ENCODE measurements at places on chromosomes 1 and 21.

GRCh38 chr1:181443231-181443853, 40.0 kb upstream of the CACNA1E start:
- DNase-seq, result no peak

DNA sequence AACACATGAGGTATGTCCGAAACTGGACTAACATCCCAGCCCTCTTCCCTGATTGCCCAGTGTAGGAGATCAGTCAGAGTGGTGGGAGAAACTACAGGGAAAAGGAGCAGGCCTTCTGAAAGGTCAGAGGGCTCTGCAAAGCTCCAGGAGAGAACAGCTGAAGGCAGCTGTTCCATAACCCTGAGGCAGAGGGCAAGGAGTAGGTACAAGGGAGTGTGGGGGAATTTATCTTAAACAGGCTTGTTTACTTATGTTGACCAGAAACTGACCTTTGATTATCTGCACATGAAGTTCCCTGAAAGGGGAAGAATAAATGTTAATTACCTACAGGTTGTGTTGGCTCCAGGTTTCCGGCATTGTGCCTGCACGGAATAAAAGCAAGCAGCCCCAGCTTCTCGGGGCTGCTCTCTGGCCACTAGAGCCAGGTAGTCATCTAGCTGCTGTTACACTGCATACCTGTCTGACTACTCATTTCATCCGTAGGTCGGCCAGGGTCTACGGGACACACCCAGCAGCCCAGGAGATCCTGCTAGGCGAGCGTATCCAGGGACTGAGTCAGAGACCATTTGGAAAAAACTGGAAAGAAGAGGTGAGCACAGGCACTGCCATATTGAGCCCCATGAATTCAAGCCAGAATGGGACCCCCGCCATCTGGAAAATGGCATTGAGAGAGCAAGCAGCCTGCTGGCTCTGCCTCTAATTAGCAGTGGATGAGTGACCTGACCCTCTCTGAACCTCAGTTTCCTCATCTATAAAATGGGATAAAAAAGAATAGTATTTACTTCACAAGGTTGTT, 14.9 kb upstream of the PAQR7 start:
- DNase-seq, result no peak

- no peak for DNase-seq
These were observed 104.6 kb downstream of the DISP1 start for GRCh38 chr1:222919478-222919865.

DNA sequence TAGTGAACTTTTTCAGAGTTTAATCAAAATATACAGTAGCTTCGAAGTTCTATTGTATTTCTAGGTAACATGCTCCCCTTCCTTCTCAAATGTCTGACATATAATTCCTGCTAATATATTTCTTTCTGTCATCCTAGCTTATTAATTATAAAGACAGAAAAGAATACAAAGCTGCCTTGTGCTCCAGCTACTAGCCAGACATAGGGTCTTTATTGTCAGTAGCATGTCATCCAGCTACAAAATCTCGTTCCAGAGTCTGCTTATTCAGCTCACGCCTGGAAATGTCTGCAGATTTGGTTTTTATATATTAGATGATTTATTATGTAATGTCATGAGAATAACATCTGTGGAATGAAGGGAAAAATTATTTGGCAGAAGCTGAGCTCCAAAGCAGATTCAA, 1102.8 kb downstream of the BRINP3 start:
- no peak for DNase-seq

DNA sequence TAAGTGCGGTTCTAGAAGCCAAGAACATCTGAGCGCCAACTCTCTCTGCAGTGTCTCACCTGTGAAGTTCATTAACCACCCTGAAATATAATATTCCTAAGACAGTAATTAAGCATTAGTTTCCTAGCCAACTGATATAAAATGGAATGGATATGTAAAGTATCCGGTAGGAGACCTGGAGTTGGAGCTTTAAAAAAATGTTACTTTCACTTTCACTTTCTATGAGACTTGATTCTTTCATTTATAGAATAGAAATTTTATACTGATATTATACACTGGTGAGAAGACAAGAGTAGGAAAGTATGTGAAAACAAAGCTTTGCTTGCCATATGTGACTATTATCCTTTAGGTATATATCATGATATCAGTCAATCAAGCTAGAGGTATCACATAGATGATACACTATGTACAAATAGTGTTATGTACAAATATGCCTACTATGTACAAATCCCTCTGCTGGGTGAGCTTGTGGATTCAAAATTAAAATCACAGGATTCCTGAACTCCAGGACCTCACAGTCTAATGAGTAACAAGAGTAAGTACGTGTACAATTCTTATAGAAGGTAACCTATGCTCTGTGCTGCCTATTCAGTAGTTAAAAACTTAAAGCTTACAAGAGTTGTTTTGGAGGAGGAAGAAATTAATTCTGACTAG, 934.2 kb downstream of the TTLL7 start:
- DNase-seq, result no peak

DNA sequence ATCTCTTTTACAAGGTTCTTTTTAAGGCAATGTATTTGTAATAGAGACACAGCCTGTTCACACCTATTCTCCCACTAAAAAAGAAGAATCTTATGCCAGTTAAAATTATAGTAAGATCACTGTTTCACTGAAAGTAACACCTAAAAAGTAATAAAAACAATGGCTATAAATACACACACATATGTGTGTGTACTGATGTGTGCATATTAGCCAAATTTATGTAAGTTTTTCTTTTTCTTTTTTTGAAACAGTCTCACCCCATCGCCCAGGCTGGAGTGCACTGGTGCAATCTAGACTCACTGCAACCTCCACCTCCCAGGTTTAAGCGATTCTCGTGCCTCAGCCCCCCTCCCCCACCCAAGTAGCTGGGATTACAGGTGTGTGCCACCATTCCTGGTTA, 56.8 kb upstream of the SLC30A10 start:
- DNase-seq, result no peak

DNA sequence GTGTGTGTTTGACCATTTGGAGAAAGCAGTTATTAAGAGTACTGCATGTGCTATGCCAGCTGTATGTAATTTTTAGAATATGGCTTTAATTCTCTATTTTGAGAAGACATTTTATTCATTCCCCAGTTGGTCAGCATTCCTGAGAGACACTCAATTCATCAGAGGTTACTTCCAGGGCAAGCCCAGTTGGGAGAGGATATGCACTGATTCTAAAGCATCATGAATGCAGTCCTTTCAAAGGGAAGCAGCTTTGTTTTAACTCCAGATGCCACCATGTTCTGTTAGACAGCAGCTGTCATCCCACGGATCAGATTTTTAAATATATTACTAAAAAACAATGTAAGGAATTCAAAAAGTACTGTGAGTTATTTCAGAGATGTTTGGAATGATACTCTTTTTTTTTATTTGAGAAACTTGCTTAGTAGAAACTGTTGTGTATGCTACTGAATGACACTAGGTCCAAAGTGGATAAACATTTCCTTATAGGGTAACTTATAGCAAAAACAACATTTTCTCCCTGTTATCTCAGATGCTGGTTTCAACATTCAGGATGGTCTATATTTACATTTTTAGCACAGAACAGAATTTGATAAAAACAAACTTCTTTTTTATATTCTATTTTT, 149.5 kb upstream of the B3GALT2 start:
- DNase-seq, result no peak

DNA sequence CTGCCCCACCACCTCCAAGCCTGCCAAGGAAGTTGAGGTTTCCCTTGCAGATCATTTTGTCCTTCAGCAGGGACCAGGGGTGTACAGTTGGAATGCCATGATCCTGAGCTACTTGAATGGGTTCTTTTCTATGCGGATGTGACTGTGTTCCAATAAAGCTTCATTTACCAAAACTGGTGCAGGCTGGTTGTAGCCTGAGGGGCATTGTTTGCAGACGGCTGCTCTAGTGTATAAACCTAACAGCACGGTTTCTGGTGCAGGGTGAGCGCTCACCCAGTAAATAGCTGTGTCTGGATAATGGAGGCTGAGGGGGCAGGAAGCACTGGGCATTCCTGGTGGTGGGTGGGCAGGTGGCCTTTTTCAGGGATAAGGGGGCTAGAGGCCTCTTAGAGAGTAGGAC, 72.7 kb upstream of the ACTL8 start:
- no peak for DNase-seq

DNA sequence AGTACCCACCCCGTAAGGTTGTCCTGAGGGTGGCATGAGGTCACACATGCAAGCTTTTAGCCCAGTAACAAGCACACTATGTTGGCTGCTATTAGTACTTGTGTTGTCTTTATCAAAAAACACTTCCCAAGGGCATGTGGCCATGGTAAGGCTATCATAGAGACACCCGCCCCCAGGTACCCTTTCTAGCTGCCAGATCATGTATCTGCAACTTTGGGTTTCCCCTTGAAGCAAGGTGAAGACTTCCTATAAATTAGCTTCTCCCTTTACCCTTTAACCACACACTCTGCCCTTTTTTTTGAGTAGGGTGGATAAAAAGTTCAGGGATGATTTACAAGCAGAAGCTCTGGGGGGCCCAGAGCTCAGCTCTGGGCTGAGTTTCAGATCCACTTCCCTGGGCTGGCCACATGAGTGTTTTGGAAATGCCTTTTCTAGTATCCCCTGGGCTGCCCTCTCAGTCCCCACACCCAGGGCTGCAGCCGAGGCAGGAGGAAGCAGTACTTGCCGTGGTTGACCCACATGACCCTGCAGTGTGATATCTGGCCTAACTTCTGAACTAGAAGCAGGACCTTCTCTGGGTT, 2.0 kb downstream of the ZDHHC18 start:
- DNase-seq, result no peak

DNA sequence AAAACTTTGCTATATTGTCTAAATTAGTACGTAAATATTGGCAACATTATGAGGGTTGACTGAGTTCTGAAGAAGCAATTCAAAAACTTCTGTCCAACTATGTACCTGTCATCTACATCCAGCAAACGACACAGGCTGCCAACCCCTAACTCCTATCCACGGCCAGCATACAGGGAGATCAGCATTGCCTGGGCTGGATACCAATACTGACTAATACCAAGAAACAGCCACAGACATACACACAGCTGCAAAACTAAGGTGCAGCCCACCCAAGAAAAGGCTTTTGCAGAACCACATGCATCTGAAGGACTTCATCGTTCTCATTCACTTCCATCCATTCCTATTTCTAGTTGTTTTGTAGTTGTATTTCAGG, 2.0 kb downstream of the KIAA0319L start:
- DNase-seq, result no peak
